ENCODE measurements at places on chromosomes 5 and 9.
A peak's percentile ranks its signal among the peaks of the same experiment; 100 is the strongest.

DNA sequence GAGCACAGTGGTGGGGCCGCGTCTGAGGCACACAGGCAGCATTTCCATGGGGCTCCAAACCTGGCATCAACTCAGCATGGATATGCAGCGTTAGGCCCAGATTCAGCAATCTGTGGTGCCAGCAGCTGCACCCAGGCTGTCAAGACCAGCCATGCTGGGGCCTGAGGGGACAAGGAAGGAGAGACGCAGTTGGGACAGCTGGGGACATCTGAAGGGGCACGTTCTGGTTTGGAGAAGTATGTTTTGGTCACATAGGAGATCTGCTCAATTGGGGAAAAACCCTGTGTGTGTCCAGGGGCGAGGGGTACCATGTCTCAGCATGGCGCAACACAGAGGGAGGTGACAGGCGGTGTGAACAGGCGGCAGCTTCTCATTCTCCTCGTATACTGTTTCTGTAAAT is 66.6 kb upstream of the ECM2 start:
- peak; percentile 50 for DNase-seq

GRCh38 chr5:134446938-134447337 is 35.3 kb upstream of the CDKN2AIPNL start:
- DNase-seq: no peak

DNA sequence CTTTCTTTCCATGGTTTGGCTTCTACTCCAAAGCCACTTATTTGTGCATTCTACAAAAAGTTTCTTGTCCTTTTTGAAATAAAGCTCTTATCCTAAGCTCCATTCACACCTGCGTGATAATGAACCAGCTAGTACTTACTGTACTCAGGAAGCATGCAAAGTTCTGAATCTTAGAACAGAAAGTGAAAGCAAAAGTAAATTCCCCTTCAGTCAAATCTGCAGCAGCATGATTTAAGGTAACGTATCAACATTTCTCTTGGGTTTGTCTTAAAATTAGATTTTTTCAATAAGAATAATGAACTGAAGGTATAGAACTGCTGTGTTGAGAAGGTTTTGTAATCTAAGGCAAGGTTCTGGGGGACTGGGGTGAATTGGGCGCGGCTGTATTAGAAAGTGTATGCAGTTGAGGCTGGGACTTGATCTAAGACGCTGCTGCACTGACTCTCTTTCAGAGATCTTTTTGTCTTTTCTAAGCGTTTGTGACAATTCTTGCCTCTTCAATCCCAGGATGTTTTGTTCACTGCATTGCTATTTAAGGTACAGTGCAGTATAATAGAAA is at the start of gene ERAP2:
Gene ERAP2 (plus strand): TSS at position 209 of the 559 bp plus-strand sequence. CDS start 3,186 bp downstream, outside the sequence.
- DNase-seq: no peak

DNA sequence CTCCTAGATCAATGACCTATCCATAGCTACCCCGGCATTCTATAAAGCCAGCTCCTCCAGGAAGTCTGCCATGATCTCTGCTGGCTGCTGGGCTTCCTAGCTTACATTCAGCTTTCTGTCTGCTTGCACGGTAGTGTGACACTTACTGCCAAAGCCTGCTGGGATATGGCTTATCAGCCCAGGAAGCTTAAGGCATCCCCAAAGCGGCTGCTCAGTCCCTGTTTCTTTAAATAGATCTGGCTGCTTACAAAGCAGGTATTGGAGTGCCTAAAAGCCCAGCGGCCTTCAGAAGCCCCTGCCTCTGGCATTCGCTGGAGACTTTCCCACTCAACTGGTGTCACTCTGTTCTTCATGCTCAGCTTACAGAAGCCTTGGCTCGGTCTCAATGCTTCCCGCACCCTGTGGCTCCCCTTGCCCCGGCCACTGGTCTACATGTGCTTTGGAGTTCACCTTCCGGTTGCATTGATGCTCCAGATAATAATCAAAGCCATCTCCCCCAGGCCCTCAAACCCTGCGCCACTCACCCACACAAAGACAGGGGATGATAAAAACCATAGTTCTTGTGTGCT is 31.3 kb upstream of the STRBP start:
- no peak for DNase-seq

DNA sequence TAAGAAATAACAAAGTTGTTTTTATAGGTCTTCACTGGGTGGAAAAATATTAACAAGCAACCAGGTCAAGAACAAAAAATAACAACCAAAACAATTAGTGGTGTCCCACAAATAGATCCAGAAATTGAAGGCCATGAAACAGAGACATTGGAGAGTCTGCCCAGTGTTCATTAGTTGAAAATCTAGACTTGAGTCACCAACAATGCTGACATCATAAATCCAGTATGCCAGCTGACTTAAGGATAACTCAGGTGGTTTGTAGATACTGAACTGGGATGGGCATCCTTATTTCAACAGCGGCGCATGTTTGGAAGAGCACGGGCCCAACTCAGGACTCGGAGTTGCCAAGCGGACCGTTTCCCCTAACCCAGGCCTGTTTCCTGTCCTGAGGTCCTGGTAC is 80.7 kb upstream of the TNFAIP8 start:
- DNase-seq: no peak

GRCh38 chr5:133679534-133679933 is 67.2 kb upstream of the FSTL4 start:
- DNase-seq: peak; percentile 31

DNA sequence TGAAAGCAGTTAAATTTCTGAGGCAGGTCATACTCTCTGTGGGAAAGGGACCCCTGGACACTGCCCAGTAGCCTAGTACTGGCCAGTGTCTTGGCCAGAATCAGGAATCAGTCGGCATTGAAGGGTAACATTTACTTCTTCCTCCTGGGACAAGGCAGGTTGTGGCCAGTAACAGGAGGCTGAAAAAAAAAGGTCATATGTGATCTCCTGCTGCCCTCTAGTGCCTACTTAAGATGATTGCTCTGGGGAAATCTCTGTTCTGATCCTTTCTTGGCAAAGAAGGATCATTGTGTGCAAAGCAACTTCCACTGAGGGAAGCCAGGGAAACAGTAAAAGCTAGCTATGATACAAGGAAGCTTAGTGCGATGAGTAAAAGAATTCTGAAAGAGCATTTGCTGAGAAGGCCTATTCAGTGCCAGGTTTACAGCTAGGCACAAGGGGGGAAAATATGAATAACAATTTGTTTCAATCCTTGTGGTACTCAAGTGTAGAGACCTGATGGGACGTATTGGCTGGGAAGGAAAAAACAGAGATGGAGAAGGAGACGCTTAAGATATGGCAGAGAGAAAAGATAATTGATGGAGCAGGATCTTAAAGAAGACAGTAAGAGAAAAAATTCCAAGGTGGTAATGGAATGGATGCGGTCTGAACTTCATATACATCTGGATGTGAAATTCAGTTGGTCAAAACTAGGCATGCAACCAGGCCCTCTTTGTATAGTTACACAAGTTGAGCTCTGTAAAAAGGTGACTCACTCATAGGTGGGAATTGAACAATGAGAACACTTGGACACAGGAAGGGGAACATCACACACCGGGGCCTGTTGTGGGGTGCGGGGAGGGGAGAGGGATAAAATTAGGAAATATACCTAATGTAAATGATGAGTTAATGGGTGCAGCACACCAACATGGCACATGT is 25.8 kb upstream of the TRIM32 start:
- DNase-seq: no peak

DNA sequence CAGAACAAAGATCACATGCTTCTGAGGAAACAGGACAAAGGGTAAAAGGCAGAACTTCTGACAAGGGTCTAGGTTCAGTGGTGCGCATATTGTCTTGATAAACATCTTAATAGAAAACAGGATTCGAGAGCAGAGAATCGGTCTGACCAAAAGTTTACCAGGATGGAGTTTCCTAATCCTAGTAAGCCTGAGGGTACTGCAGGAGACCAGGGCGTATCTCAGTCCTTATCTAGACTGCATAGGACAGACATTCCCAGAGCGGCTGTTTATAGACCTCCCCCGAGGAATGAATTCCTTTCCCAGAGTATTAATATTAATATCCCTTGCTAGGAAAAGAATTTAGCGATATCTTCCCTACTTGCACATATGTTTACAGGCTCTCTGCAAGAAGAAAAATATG is 32.4 kb upstream of the TNFSF8 start:
- DNase-seq: no peak

- no peak for DNase-seq
Measured at GRCh38 chr5:74631081-74631953, 9.2 kb downstream of the ENC1 start.

- DNase-seq: peak; percentile 62
Measured at GRCh38 chr5:100901821-100902341, 1.2 kb downstream of the ST8SIA4 start.

DNA sequence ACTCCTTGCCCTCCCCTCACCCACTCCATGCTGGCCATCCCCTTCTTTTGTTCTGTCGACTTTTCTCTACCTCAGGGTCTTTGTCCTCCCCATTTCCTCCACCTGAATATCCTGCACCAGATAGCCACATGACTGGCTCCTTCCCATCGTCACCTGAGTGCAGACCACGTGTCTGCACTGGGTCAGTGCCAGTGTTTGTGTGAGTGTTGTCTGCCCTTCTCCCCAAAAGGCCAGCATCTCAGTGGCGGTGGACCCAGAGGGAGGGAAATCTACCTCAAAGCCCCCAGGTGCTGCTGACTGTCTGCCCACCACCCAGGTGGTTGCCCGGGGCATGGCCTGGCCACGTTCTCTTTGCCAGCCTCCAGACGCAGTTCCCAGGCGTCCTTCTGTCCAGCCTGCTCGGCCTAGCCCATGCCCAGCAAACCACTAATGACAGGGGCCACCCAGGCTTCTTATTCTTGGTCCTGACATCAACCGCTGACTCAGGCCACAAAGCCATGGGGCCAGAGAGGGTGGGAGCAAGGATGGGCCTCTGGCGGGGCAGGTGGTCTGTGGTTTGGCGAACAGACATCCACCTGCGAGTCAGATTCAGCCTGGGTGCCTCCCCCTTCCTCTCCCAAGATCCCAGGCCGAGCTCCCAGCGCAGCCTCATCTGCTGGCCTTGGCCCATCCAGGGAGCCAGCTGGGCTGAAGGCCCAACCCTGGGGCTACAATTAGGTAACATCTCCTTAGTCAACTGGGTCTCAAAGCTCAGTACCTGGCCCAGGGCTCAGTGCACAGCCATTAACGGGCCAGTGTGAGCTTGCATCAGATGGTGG is 5.5 kb upstream of the NINJ1 start:
- peak; percentile 65 for DNase-seq

GRCh38 chr9:136239983-136240330 is 5.7 kb downstream of the QSOX2 start:
- DNase-seq: no peak

DNA sequence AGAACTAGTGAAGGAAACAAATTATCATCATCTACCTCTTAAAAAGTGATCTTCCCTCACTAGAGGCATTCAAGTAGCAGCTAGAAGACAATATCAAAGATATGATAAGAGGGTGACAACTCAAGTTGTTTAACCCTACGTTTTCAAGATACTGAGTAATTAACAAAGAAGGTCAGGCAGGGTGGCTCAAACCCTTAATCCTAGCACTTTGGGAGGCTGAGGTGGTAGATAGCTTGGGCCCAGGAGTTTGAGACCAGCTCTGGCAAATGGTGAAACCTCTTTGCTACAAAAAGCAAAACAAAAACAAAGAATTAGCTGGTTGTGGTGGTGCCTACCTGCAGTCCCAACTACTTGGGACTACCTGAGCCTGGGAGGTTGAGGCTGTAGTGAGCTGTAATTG is 408.2 kb upstream of the TUSC1 start:
- no peak for DNase-seq

GRCh38 chr5:8730194-8730593 is 815.7 kb downstream of the SEMA5A start:
- DNase-seq: no peak

DNA sequence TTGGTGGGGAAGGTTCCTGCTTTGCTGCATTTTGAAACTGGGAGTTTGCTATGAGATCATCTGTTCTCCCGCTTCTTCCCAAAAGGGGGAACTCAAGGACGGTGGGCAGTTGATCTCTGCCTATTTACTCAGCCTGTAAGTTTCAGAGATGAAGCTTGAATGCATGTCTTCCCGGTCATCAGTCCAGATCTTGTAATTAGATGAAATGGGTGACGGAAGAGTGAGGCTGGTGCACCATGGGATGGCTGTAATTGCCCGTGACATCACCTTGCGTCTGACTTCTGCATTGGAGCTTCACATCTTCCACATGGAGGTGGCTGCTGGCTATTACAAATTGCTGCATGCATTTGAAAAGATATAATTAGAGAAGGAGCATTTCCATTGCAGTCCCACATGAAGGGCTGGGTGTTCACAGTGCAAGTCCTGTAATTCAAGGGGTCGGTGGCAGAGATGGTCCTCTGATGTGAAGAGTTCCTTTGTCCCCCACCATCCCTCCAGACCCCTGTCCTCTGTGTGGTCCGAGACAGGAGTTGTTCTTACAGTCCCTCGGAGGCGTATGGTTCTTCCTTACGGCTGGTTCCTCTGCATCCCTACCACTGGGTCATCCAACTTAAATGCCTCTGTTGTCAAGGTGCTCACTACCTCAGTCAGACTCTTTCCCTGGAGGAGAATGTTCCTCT is 72.9 kb downstream of the ZNF618 start:
- DNase-seq: peak; percentile 42

- no peak for DNase-seq
Measured at GRCh38 chr5:58022055-58022454, 437.8 kb downstream of the PLK2 start.

DNA sequence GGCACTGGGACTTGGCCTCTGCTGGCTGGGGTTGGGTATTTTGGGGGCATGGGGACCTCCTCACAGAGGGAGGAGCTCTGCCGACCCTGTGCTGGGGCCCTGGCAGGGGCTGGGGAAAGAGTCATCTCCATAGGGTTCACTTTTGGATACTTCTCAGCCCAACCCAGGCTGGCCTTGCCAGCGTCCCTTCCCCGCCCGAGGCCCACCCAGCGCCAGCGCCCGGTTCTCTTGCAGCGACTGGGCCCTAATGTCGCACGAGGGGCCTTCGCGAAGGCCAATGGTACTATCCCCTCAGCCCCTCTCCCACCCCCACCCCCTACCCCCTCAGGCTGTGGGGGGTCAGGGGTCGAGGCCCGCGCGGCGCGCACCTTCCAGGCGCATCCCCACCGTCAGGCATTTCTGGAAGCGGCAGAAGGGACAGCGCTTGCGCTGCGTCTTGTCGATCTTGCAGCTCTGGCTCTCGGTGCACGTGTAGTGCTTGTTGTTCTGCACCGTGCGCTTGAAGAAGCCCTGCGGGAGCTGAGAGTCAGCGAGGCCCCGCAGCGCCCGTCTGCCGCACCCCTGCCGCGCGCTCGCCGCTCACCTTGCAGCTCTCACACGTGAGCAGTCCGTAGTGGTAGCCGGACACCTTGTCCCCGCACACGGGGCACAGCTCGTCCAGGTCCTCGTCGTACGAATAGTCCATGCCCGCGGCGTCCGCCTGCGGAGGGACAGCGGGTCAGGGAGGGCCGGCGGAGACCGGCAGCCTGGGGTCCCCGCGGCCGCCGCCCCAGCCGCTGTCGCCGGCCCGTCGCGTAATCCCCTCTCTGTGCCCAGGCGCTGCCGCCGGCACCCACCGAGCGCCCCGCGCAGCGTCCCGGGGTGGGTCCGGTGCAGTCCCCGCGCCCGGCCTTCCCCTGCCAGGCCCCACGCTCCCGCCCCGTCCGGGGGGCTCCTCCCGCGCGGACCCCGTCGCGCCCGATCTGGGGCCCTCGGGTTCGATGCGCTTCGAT is 4.2 kb downstream of the NR5A1 start:
- DNase-seq: no peak

- DNase-seq: no peak
Measured at GRCh38 chr5:95417971-95418370, 26.8 kb downstream of the FAM81B start.

GRCh38 chr9:121698627-121699570 is 47.5 kb downstream of the DAB2IP start:
- DNase-seq: peak; percentile 77

- DNase-seq: no peak
Measured at GRCh38 chr5:81180780-81181460, 52.2 kb upstream of the CKMT2 start.

All from left forelimb (tissue), 1 donor.